ENCODE measurements at places on chromosomes 16 and 17.
A peak's percentile ranks its signal among the peaks of the same experiment; 100 is the strongest.

DNA sequence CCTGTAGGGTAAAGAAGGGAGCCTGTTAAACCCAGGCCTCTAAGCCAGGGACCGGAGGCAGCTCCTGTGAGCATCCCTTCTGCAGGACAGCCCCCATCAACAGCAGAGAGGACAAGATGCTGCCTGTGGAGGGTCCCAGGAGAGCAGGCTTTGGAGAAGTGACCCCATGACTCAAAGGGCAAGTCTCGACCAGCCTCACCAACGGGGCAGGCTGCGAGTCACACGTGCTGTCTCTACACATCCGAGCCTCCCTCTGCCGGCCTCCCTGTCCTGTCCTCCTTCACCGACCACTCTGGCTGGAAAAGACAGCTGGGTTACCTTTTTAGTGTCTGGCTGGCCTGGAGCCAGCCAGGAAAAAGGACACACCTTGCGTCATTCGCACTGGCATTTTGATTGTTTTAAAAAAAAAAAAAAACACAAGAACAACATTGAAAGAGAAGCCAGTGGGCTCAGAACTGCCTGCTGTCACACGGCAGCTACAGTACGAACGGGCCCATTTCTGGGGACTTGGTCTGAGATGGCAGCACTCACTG, 74.5 kb upstream of the RCVRN start:
- DNase-seq = no peak

- no peak for DNase-seq
These were observed 294.3 kb upstream of the TNRC6C start for GRCh38 chr17:77664097-77664729.

- no peak for DNase-seq
These were observed 49.0 kb downstream of the RTN4RL1 start for GRCh38 chr17:1976000-1976682.

- DNase-seq = peak; percentile 9
These were observed 250.8 kb upstream of the RPL38 start for GRCh38 chr17:73952480-73953205.

DNA sequence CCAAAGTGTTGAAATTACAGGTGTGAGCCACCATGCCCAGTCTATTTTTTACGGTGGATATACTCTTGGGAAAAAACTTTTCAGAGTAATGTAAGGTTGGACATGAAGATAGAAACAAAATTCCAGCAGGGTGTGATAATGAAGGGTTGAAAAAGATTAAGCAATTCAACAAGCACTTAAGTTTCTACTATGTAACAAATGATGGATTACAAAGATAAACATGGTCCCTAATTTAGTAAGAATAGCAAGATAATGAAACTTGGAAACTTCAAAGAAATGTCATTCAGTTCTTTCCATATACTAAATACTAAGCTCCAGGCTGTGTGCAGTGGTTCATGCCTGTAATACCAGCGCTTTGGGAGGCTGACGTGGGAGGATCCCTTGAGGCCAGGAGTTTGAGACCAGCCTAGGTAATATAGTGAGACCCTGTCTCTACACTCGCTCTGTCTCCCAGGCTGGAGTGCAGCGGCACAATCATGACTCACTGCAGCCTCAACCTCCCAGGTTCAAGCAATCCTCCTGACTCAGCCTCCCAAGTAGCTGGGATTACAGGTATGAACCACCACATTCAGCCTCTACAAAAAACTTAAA, 31.0 kb downstream of the PSMD12 start:
- no peak for DNase-seq

DNA sequence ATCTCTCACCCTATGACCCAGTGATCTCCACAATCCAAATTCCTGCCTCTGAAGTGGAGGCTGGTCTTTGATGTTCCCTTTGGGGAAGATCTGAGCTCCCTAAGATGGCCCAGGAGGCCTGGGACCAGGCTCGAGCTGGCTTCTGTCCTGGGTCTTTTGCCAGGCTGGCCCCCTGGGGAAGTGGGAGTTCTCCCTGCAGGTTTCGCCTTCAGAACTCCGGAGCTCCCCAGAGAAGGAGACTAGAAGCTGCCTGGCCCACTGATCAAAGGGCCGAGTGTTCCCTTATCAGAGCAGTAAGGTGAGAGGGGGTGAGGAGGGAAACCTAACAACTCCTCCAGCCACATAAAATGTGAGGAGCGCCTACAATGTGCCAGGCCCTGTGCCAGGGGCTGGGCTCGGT, 147.1 kb downstream of the IRF8 start:
- no peak for DNase-seq

GRCh38 chr16:85390511-85391174, 222.5 kb upstream of the GSE1 start:
- no peak for DNase-seq

DNA sequence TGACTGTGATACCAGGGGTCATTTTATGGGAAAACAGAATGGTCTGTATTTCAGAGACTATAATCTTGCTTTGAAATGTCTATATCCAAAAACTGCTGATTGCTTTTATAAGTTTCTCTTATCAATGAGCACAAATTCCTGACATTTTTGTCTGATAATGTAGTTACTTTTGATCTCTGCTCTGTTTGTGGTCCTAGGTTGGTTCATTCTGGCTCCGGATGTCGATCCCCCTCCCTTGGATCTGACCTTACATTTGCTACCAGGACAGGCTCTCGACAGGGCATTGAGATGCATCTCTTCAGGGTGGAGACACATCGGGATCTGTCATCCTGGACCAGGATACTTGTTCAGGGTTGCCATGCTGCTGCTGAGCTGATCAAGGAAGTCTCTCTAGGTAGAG, 27.3 kb upstream of the VPS4A start:
- no peak for DNase-seq

DNA sequence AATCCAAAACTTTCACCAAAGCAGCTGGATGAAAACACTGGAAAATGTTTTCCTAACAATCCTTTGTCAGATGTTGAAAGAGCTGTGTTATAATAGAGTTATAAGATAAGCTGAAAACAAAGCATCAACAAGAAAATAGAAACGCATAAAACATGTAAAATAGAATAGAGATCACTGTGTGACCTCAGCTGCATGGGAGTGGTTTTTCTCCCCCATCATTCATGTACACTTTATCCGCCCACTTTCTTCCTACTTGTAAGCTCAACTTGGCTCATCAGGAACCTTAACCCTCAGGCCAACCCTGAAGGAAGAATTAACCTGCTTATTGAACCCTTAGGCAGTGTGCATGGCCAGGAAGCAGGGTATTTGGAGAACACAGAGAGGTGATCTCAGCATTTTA, 238.5 kb upstream of the PMFBP1 start:
- no peak for DNase-seq

DNA sequence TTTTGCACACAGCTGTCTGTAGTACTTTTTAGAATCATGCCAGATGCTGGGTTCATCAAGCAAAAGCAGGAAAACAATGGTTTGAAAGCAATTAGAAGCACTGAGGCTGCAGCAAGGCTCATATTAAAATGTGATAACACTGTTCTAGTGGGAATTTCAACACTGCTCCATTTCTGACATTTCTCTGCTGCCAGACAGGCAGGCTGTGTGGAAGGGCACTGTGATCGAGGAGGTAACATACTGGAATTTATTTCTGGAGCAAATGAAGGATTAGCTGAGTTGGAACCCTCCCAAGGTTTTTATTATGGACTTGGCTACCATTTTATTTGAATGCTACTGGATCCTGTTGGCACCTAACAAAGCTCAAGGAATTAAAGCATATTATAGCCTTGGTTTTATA, 66.9 kb downstream of the SKAP1 start:
- no peak for DNase-seq

GRCh38 chr16:84982434-84982833, 28.9 kb downstream of the ZDHHC7 start:
- no peak for DNase-seq

DNA sequence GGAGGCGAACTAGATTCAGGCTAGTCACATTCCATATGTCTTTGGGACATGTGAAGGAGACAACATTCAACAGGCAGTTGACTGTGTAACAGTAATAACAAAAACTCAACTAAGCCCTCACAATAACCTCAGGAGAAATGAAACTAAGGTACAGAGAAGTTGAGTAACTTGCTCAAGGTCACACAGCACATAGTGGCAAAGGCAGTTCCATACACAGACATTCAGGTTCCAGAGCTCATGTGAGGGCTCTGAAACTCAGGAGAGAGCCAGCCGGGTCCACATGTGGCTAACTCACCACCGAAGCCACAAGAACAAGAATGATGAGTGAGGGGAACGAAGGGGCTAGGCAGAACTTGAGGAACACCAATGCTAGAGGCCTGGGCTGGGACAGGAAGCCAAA, 46.3 kb upstream of the CCL1 start:
- DNase-seq = no peak

- DNase-seq = no peak
These were observed 72.4 kb upstream of the CPHXL start for GRCh38 chr16:75798714-75799113.

- DNase-seq = no peak
These were observed 212.8 kb downstream of the MSI2 start for GRCh38 chr17:57468932-57469775.

GRCh38 chr17:8831234-8831849, 32.2 kb upstream of the MFSD6L start:
- no peak for DNase-seq

DNA sequence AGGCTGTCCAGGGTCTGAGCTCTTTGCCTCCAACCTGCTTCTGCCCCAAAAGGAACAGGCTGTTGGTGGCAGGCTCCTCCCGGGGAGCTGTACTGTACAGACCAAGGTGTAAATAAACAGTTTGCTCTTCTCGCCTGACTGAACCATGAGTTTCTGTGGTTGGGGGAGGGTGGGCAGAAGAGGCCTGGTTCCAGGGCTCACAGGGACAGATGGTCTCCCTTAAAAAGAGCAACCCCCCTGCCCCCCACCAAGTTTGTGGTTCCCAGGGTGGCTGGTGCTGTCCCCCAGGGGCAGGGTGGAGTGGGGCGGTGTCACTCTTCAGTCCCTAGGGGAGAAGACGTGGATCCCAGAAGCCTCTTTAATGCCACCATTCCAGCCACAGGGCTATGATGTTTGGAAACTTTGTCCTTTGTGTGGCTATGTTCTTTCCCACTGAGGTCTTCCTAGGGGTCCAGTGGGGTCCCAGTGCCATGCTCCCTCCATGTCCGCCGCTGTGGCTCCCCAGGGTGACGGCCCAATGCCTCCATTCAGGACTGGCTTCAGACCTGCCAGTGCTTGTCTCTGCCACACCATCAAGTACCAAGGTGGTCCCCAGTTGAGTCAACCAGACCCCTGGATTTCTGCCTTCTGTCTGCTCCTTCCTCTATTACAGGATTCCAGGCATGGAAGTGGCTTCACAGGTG, 146.7 kb downstream of the RAB11FIP4 start:
- DNase-seq = peak; percentile 52

- DNase-seq = peak; percentile 3
These were observed 42.3 kb upstream of the RBFOX3 start for GRCh38 chr17:79652999-79653643.

DNA sequence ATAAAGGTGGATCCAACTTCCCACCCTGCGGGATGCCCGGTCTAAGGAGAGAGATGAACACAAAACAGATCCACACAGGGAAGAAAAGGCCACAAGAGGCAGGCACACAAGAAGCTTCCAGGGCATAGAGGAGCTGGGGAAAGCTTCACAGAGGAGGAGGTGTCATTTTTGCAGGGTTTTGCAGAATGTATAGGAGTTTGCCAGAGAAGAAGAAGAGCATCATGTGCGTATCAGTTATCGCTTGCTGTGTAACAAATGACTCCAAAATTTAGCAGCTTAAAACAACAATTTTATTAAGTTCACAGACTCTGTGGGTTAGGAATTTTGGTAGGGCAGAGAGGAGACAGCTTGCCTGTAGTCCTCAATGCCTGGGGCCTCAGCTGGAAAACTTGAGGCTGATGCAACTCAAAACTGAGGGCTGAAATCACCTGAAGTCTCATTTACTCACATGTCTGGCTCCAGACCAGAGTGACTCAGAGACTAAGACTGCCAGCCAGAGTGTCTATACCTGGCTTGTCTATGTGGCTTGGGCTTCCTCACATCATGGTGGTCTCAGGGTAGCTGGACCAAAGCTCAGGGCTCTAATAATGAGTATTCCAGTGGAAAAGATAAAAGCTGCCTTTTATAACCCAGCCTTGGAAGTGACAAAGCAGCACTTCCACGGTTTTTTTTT, 33.9 kb upstream of the ZNF423 start:
- no peak for DNase-seq

DNA sequence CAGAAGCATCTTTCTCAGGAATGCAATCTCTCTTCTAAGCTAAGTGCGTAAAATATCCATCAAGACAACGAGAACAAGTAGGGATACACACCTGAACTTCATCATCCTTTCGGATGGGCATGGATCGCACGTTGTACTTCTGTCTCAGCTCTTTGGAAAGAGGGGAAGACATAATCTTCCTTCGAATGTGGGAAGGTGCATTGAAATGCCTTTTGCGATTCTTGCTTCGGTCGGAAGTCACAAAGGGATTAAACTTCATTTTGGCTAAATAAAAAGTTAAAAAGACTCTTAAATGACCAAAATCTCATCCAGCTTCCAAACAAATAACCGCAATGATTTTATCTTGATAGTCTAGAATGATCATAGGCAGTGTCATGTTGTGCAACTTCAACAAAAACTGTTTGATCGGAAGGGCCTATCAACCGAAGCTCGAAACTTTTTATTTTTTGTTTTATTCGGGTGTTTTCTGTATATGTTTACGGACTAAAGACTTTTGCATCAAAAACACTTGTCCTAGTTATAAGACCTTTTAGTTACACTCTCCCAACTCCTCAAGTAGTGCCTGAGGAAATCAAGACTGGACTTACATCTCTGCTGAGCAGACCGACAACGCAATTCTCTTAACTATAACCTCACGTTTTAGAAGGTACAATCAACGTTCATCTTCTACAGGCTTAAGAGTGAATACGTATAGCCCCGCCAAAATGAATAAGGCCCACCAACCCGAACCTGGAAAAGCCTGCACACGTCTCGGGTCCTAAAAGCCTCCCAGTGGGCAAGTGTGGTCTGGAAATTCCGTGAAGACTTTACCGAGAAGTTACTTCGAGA, 727 bp downstream of the RPL26 start:
- DNase-seq = no peak
